Hematopoietic multipotent progenitor cell treated with erythropoietin and hydrocortisone succinate and interleukin-3 and kit ligand, for 15 days (in vitro differentiated cells): ENCODE measurements at places on chromosomes 7 and 10.

GRCh38 chr7:149494738-149495368, 2.8 kb downstream of the ZNF746 start:
- DNase-seq = peak; percentile 92

DNA sequence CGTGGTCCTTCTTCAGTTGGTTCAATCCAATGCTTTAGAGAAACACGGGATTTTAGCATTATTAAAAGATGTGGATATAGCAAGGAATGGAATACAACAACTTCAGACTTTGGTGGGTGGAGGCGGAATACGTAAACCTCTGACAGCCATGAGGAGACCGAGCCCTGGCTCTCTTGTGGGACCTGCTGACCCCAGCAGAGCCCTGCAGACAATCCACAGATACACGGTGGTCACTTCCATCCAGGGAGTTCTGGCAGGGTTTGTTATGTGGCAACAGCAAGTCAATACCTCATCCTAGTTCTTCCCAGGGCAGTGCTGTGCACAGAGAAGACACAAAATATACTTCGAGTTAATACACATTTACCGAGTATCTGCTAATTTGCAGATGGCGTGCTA, 118.5 kb upstream of the DIP2C start:
- DNase-seq = no peak

- peak; percentile 7 for DNase-seq
Observed at GRCh38 chr10:91681361-91682276, 48.7 kb upstream of the PPP1R3C start.

GRCh38 chr10:133090654-133091053, 2.9 kb downstream of the ADGRA1 start:
- no peak for DNase-seq

- DNase-seq = no peak
Observed at GRCh38 chr10:84308481-84309304, 19.7 kb upstream of the CCSER2 start.

DNA sequence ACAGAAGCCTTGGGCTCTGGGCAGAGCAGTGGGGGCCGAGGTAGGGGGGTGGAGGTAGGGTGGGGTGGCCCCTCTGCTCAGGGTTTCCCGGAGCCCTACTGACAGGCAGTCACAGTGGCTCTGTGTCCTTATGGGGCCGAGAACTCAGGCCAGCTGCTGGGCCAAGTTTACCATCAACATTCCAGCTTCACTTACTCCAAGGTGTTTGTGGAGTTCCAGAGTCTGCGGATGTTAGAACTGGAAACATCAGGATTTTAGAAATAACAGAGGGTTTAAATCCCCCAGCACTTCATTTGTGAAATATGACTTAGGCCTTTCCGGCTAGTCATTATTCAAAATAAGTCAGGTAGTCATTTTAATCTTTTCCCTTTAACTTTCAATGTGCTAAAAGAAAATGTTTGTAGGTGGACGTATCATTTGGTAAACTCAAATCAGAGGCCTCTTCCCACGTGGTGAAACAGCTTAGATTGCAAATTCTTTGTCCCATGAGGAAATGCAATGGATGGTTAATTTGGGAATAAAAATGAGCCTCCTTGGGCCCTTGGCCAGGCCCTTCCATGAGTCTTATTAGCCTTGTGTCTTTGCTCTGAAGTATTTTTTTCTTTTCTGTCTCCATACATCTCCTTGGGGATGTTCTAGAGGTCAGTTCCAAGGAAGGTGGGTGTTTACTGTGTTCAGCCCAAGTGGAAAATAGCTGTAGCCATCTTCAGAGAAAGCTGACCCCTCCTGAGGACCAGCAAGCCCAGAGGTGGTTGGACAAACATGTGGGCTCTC, 99.6 kb upstream of the BTBD16 start:
- no peak for DNase-seq

DNA sequence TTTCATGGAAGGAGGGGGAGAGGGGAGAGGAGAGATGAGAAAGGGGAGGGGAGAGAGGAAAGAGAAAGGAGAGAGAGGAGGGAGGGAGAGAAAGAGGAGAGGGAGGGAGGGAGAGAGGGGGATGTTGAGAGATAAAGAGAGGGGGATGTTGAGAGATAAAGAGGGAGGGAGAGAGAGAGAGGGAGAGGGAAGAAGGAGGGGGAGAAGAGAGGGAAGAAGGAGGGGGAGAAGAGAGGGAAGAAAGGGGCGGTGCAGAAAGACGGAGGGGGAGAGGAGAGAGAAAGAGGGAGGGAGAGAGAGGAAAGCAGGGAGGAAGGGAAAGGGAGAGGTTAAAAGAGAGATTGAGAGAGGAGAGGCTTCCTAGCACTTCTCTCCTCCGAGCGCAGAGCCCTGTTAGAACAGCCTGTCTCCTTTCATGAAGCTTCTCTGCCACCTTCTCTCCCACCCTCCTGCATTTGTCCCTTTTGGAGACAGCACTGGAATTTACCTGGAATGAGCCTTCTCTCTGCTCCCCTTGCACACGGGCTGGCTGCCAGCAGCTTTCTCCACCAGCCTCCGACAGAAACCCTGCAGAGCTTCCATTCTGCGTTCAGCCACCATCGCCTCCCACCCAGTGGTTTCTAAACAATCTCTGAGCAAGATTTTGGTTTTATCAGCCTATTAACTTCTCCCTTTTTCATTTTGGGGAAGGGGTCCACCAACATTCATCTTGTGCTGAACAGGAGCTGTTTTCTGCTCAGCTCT, 74.0 kb upstream of the CARD11 start:
- no peak for DNase-seq

DNA sequence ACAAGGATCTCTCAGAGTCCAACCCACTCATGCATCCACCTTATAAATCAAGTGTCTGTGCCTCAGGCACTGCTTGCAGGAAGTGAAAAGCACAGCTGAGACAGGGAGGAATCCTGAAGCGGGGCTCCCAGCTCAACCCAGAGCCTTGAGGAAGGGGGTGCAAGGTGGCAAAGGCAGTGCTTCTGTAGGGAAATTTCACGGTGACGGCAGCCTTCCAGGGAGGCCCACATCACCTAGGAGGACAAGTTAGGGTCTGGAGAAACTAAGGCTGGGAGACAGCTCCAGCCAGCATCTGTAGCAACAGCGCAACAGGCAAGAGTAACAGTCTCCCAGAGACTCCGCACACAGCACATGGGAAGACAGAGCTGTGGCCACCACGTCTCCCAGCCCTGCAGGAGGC, 2.7 kb downstream of the AOC1 start:
- no peak for DNase-seq

DNA sequence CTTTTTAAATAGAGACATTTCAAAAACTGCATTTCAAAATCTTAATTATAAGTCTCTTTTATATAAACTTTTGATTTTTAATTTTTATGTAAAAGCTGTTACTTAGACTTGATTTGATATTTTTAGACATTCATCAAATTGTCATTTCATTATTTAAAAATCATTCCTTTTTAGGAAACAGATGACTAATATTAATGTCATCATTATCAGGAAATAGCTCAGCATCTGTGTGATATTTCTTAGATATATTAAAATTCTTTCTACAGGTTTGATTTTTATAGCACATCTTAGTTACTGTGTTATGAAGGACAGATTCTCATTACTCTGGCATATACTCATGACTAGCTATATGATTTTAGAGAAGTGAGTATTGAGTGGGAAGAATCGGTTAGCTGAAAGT, 17.2 kb downstream of the RUNDC3B start:
- no peak for DNase-seq

DNA sequence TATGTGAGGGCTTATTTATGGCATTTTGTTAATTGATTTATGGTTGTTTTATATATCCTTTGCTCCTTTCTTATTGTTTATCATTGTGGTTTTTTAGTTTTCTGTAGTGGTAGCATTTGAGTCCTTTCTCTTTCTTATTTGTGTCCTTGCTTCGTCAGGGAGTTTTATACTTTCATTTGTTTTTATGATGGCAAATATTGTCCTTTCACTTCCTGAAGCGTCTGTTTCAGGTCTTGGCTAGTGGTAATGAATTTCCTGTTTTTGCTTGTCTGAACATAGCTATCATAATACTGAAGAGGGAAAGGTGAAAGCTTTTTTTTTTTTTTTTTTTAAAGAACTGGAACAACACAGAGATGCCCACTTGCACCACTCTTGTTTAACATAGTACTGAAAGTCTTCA, 228.2 kb downstream of the ATRNL1 start:
- no peak for DNase-seq

- DNase-seq = peak; percentile 10
Observed at GRCh38 chr7:45923290-45923689, 2.2 kb upstream of the IGFBP3 start.

DNA sequence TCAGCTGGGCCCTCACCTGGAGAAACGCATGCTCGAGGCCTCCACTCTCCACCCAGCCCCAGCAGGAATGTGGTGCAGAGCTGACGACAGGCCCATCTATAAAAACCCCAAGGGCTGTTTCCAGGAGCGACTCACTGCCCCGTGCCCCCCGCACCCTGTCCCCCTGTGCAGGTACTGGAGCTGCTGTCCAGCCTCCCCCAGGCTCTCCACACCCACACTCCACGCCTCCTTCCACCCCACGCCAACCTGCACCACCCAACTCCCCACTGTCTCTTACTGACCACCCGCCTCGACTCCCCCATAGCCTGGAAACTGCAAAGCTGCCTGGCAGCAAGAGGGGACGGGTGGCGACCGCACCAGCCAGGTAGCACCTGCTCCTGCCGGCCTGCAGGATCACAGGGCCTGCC, 43.3 kb downstream of the DIP2C start:
- DNase-seq = no peak

DNA sequence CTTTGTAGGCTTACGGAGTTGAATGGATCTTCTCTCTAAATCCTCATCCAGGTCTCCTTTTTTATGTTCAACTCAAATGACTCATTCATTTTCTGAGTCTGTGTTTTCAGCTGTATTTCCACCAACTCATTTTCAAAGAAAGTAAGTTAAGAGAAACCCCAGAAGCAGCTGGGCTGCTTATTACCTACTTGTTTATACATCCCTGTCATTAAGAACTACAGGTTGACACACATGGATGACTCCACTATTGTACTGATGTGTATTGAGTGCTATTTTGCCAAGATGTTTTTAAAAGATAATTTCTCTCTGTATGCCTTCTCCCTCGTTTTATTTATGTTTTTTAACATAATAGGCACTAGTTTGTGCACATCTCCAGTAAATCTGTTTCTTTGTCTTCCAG, 41.9 kb downstream of the DGKI start:
- DNase-seq = no peak

DNA sequence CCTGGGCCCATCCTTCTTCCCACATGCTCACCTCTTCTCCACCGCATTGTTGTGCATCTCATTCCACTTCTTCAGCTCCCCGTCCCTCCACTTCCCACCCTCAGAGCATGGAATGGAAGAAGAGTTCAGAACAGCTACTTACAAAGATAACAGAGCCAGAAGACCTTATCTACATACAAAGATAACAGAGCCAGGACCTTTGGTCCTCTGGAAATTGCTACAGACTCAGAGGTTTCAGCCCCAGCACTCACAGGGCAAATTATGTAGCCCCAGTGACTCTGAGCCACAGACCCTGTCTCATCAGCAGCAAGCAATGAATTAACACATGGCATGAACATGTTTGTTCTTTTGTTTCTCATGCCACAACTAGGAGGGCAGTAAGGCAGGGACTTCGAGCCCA, 28.7 kb upstream of the SLC29A3 start:
- DNase-seq = no peak

- DNase-seq = no peak
Observed at GRCh38 chr10:60606343-60607080, 171.8 kb upstream of the CDK1 start.

DNA sequence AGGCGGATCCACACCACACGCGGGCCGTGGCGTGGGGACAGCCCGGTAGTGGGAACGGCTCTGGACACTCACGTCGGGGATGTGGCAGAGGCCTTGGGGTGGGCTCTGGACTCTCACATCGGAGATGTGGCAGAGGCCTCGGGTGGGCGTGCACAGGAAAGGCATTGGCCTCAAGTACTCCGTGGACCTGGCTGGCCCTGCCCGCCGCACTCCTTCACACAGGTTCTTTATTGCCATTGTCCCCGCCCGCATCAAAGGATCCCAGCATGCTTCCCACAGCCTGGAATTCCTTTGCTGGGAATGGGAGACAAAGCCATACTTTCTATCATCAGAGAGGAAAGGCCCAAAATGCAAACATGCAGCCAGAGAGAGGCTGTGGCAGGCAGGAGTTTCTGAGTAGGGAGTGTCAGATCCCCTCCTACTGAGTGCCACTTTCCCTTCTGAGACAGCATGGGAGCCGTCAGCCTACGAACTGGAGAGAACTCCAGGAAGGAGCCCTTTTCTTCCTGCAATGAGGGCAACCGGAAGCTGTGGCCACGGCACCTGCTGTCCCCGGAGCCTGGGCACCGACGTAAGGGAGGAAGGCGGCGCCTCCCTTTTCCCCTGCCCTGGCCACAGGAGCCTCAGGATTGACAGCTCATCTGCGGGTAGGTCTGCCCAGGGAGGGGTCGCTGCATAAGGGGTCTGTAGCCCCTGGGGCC, 51.5 kb downstream of the RBM17 start:
- DNase-seq = no peak

DNA sequence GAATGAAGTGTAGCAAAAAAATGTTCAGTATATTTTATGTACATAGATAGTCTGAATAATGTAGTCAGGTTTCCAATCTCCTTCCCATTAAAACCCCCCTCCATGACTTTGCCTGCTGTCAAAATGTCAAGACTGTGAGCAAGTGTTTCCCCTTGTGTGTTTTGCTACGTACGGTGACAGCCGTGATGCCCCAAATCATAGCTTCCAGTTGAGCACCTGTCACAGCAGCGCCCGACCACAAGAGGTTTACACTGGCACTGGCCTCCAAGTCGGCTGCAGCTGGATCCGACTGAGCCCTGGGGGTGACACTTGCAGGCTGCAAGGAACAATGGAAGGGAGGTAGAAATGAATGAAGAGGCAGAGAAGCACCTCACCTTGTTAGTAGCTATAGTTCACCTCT, 62.3 kb downstream of the LAMB4 start:
- DNase-seq = no peak

GRCh38 chr7:127911968-127912511, 119.2 kb downstream of the LRRC4 start:
- DNase-seq = no peak

DNA sequence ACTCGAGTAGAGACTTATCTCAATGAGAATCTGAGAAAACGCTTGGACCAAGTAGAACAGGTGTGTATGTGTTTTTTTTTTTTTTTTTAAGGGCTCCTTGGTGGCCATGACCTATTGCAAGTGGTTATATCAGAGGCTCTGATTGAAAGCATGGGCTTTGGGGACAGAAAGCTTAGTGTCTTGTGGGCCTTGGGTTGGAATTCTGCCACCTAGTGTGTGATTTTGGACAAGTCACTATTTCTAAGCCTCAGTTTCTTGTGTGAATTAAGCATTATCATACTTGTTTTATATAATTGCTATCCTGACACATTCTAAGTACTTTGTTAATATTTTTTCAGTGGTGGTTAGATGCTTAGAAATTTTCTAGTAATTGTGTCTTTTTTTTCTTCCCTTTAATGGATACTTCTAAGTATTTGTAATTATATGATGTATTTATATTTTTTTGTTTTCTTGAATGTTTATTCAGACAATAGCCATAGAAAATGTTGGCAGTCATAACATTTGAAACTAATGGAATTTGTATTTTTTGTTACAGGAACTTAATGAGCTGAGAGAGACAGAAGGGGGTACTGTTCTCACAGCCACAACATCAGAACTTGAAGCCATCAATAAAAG, 33.1 kb downstream of the SMC3 start:
- peak; percentile 59 for DNase-seq

GRCh38 chr10:123559823-123560092, 106.4 kb upstream of the GPR26 start:
- no peak for DNase-seq

GRCh38 chr7:39693812-39694211, 70.4 kb downstream of the RALA start:
- no peak for DNase-seq
